ENCODE measurements at places on chromosomes 2 and 18.

- DNase-seq, result peak; percentile 16
Measured at GRCh38 chr2:9473308-9473984, 905 bp upstream of the IAH1 start.

GRCh38 chr2:200439981-200440380 is 69.9 kb downstream of the KCTD18 start:
- no peak for DNase-seq

DNA sequence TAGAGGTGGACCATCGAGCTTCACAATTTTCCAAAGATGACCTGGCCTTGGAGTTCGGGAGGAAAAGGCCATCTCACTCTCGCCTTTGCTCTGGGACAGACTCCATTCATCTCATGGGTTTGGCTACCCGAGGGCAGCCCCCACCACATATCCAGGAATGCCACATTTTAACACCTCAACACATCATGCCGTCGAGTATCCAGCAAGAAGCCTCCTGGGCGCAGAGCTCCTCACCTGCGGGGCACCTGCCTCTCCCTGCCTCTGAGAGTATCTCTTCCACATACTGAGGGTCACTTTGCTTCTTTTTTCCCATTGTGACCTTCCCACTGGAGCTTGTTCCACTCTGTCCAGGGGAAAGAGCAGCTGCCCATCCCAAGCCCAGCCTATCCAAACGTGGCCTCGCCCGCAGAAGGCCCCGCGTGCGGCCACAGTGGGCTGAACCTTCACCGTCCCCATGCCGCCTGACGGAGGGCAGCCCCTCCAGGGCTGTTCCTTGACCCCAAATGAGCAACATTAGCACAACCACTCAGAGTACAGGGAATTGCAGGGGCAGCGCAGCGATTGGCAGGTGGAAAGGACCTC is 5.5 kb upstream of the LIMS2 start:
- no peak for DNase-seq

- no peak for DNase-seq
Measured at GRCh38 chr2:71715951-71716696, 262.8 kb downstream of the DYSF start.

- DNase-seq, result no peak
Measured at GRCh38 chr2:146079216-146079615, 1559.3 kb upstream of the ZEB2 start.
